ENCODE measurements at places on chromosomes 7 and 10.

GRCh38 chr7:5452937-5453540 is 29.4 kb upstream of the TNRC18 start:
- DNase-seq, result peak; percentile 32

- DNase-seq, result no peak
Measured at GRCh38 chr7:88669913-88670312, 89.6 kb upstream of the ZNF804B start.

- no peak for DNase-seq
Measured at GRCh38 chr7:1894906-1895663, 225.0 kb downstream of the ELFN1 start.

DNA sequence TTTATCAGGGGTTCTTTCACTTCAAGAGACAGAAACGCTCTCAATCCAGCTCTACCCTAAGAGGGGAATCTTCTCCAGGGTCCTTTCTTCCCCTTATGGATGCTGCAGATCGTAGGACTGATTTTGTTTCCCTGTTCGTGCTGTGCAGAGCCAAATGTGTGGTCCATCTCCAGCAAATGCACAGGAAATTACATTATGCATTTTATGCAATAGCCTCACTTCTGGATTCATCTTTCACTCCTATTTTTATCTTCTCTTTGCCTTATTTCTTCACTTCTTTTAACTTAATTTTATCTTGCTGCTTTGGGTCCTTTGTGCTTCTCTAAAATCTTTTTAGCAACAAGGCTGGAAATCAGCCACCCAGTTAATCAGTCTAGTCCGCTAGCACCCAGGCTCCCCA is 184.5 kb upstream of the INHBA start:
- DNase-seq, result peak; percentile 36

- no peak for DNase-seq
Measured at GRCh38 chr7:135928136-135928535, 49.0 kb downstream of the MTPN start.

- DNase-seq, result peak; percentile 27
Measured at GRCh38 chr10:49512121-49512809, 26.7 kb downstream of the ERCC6 start.

DNA sequence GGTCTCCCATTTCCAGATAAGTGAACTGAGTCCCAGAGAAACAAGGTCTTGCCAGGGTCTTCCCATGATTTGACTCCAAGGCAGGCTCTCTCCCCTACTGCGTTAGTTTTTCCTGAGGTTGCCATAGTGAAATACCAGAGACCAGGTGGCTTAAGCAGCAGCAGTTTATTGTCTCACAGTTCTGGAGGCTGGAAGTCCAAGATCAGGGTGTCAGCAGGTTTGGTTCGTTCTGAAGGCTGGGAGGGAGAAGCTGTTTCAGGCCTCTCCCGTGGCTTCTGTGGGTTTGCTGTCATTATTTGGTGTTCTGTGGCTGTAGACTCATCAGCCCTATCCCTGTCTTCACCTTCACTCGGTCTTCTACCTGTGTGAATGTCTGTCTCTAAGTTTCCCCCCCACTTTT is 129.9 kb downstream of the GRK5 start:
- DNase-seq, result no peak

GRCh38 chr10:43093423-43094076 is 16.7 kb downstream of the RET start:
- no peak for DNase-seq

GRCh38 chr10:14698111-14698828 is 76.4 kb downstream of the FAM107B start:
- no peak for DNase-seq
